Suppressor macrophage (primary cell): ENCODE measurements at places on chromosomes 13 and 19.

DNA sequence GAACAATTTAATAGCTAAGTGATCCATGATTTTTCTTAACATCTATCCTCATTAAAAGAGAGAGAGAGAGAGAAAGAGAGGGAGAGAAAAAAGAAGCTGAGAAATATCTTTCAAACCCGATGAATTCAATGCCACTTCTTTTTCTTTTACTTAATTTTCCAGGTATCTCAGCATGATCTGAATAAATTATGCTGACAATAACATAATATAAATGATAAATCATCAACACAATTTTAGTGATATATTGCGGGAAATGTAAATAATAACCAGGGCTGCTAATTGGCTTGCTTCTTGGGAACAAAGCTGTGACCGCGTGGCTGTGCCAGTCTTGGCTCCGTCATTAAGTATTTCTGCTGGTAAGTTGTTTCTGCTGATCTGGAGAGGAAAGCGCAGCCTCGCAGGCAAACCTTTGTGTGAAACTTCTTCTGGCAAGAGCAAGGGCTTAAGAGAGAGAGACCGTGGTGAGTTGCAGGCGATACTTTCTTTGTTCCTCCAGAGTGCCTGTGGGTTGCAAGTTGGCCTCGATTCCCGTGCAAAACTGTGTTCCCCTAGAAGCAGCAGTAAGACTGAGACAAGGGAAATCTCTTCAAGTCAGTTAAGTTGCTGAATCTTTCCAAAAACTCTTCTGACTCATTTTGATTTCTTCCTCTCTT lies 489.1 kb upstream of the TSHZ3 start:
- no peak for DNase-seq

GRCh38 chr13:105127732-105128131 lies 1407.7 kb downstream of the EFNB2 start:
- DNase-seq: no peak

DNA sequence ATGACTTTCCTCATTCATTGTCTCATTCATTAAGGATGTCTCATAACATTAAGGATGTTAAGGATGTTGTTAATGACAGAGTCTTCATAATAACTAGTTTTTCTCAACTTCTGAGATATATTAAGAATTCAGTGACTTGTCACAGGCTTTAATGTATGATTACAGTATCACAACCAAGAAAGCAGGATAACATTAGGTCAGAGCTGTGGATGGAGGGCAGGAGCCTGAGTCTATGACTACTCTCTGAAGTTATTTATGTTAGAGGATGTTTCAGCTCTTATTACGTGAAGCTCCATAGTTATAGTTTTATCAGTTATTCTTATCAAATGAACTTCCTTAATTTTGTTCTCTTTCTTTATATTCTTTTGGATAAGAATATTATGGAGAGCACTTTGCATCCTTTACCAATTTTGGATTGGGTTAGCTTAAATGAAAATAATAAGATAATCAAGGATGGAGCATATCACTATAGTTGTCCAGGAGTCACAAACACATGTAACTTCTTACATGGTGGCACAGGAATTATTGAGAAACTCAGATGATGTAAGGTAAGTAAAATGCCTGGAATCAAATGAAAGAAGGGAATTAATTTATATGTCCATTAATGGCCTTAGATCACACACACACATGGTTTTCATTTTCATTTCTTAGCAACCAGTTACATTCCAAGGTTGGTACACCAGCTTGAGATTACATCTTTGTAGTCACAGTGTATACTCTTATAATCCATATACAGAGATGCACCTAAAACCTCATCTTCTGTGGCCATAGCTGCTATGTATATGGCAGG lies 57.0 kb downstream of the SLC10A2 start:
- DNase-seq: no peak

DNA sequence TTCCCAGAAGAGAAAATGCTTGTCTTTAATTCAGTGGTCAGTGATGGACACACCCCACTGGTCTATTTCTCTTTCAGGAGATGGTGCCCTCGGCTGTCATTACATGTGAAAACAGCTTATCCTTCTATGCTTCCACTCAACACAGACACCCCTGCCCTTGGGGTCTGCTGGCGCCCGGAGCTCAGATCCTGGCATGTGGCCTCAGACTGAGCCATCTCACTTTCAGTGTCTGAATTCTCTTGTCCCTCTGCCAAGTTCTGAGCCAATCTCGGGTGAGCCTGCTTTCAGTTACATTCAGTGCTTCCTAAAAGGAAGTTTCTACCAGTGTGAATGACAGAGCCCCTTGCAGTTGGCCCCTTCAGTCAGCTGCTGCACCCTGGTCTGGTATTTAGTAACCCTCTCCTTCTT lies 293.6 kb downstream of the DNAJC15 start:
- DNase-seq: peak; percentile 59

GRCh38 chr19:13022859-13023636 lies 27.8 kb downstream of the NFIX start:
- peak; percentile 30 for DNase-seq

DNA sequence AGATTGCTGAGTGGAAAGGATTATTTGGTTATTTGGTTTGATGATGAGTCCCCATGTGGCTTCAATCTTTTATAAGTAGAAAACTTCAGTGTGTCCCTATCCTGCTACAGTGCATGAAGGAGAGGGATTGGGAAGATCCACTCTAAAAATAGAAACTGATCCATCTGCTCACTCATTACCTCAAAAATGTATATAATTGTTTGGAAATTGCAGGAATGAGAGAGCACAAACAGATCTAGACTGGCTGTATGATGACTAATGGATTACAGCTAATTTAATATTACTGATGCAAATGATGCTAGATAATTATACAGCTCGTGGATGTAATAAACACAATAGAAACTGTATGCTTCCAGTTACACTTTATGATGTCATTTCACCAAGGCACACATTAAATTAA lies 625.3 kb upstream of the PRR20A start:
- no peak for DNase-seq

- no peak for DNase-seq
These were observed 35.9 kb upstream of the ONECUT3 start for GRCh38 chr19:1717200-1717969.

GRCh38 chr13:49097374-49097773 lies 121.7 kb downstream of the FNDC3A start:
- DNase-seq: peak; percentile 14

DNA sequence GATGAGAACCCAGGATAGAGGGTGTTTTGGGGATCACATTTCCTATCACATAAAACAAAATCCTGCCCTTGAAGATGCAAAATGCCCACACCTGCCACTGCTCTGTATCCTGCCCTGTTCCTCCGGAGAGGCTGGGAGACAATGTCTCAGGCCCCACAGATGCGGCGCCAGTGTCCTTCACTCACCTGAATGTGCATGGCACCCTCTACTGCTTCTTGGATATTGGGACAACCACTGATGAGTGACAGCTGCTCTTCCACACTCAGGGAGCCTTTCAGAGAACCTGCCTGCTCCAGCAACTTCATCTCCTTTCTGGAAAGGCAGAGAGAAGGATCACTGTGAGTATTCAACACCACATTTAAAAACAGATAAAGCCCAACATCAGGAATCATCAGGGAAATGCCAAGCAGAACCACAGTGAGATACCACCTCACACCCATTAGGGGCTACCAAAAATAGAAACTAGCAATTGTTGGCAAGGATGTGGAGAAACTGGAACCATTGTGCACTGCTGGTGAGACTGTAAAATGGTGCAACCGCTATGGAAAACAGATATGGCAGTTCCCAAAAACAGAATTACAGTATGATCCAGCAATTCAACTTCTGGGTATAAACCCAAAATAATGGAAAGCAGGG lies 36.4 kb downstream of the CRYL1 start:
- DNase-seq: peak; percentile 53

DNA sequence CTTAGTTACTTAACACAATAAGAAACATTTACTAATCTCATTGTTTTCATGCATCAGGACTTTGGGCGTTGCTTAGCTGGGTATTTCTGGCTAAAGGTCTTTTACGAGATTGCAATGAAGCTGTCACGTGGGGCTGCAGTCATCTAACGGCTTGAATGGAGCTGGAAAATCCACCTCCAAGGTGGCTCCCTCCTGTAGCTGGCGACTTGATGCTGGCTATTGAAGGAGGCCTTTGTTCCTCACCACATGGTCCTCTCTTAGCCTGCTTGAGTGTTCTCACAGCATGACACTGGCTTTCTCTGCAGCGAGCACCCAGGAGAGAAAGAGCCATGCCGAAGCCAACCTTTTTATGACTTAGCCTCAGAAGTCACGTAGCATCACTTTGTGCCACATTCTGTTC lies 92.0 kb downstream of the NHLRC3 start:
- DNase-seq: no peak

DNA sequence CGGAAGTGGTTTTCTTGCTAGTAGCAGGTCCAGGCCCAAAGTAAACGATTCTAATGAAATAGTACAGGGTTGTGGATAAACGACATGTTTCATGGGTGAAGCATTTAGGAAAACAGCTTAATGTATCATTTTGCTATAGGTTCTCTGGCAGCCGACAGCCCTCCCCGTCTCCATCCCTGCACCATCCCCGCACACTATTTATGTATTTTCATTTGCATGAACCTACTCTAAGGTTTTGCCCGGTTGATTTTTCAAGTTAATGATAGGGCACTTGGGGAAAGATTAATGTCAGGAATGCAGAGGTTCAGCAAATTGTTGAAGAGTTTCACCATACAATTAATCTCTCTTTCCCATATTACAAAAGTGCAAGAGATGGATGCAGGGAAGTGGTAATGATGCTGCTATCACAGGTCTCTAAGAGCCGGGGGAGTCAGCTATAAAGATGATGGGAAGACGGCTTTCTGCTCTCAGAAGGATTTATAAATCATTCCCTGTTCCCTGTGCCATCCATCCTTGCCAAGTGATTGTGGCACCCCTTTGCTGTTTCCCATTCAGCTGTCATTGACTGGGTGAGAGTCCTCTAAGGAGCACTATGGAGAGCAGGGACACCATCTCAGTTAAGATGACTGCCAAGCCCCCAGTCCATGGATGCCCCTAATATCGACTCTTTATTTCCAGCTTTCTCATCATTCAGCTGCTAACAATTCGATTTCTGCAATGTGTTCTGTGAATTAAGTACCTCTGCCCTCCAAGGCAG lies 186.3 kb downstream of the IRS2 start:
- no peak for DNase-seq

GRCh38 chr13:41273831-41274441 lies 10.6 kb upstream of the MTRF1 start:
- no peak for DNase-seq

GRCh38 chr13:60363288-60363687 lies 33.7 kb upstream of the TDRD3 start:
- no peak for DNase-seq

DNA sequence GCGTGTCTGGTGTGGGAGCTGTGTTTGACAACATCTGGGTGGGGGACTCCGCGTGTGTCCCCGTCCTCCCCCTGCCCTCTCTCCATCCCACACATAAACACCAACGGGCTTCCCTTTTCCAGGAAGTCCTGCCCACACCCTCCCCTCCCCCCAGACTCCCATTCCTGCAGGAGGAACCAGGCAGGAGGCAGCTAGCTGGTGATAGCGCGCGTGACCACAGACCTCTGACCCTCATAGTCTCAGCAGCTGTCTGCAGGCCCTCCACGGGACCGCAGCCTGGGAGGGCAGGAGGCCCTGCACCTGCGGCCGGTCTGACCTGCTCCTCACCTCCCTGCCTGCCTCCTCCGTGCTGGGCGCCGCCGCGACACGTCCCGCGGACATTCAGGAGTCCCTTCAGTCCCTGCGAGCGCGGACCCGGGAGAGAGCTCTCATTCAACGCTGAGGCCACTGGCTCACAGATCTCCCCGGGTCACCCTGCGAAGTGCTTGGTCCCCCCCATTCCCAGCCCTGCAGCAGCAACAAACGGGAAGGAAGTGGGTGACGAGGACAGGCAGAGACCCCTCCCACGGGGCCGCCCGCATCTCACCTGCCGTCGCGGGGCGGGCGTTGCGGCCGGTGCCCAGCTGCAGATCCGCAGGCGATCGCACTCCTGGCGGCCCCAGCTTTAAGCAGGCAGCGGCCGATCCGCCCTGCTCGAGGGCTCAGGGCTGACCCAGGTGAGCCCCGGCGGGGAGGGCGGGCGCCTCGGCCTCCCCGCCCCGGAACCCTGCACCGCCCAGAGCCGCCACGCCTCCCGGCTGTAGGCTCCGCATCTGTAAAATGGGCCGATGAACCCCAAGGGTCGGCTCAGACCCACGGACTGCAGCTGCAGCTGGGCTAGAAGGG lies 1.1 kb upstream of the ACP5 start:
- peak; percentile 95 for DNase-seq

GRCh38 chr13:74778946-74779345 lies 644.7 kb upstream of the KLF12 start:
- DNase-seq: no peak

DNA sequence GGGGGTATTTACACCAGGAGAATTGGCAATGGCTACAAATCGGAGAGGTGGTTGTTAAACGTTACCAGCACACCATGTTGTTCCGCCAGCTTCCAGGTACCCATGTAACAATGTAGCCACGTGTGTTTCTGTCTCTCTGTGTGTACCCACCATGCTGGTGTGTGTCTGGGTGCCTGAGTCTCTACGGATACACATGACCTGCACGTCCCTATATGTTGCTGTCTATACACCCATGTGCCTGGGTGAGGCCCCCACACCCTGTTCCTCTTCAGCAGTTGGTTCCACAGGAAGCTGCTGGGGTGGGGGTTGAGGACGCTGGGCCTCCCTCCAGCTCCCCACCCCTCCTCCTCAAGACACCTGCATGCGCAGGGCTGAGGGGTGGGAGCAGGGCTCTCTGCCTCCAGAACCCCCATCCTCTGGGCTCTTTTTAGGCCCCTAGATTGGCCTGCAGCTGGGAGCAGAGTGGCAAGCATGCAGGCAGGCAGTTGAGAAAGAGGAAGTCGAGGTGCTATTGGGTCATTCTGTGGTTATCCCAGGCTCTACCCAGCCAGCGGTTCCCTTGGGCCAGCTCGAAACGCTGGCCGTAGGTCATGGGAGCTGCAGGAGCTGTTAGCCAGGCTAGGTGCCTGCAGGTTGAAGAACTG lies at the start of gene ARHGEF18:
Gene ARHGEF18, plus strand, starts transcription at position 351 of the 644 bp plus-strand sequence. CDS start 13,954 bp downstream, outside the sequence.
- peak; percentile 91 for DNase-seq

DNA sequence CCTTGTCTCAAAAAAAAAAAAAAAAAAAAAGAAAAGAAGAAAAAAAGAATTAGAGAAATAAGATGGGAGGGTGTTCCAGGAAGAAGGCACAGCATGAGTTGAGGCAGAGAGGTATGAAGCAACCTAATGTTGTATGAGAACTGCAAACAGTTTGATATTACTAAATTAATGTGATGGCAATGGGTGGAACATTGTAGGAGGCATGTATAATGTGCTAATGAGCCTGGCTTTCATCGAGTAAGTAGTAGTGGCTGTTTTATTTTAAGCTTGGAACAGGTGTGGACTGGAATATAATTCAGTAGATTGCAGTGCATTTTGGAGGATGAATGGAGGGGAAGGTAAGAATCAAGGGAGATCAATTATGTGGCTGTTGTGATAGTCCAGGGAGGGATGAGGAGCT lies 156.1 kb downstream of the MTUS2 start:
- no peak for DNase-seq

DNA sequence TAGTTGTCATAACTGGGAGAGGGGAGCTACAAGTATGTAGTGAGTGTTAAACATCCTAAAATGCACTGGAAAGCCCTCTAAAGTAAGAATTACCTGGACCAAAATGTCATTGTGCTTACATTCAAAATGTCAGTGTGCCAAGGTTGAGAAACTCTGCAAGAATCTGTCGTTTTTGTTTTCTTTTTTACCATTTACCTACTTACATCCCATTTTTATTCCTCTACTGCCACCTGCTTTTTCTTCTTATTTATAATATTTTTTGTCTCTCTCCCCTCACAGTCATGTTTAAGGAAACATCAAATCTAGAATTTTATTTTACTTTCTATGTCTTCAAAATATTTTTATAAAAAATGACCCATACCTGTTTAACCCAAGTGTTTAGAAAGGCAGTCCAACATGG lies 226.4 kb downstream of the PCDH17 start:
- DNase-seq: no peak
